ENCODE measurements at places on chromosomes 7 and 10.
A peak's percentile ranks its signal among the peaks of the same experiment; 100 is the strongest.

- no peak for DNase-seq
Measured at GRCh38 chr7:90238583-90238982, 6.4 kb upstream of the CFAP69 start.

- DNase-seq: peak; percentile 39
Measured at GRCh38 chr7:74272305-74273038, 16.7 kb upstream of the CLIP2 start.

DNA sequence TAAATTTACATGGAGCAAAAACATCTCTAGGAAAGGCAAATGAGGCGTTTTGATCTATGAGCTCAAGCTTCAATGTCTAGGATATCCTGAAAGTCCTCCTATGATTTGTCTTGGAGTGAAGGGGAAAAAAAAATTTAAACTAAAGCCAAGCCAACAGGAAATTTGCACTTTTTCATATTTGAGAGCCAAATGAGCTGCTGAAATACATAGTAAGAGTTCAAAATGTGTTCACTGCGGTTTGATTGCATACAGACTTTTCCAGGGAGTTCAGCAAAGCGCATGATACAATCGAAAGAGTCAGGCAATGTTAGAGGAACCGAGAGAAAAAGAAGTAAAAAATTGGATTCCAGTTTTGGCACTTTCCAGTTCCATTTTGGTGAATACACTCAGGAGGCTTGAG lies 633.4 kb upstream of the MGMT start:
- DNase-seq: no peak

DNA sequence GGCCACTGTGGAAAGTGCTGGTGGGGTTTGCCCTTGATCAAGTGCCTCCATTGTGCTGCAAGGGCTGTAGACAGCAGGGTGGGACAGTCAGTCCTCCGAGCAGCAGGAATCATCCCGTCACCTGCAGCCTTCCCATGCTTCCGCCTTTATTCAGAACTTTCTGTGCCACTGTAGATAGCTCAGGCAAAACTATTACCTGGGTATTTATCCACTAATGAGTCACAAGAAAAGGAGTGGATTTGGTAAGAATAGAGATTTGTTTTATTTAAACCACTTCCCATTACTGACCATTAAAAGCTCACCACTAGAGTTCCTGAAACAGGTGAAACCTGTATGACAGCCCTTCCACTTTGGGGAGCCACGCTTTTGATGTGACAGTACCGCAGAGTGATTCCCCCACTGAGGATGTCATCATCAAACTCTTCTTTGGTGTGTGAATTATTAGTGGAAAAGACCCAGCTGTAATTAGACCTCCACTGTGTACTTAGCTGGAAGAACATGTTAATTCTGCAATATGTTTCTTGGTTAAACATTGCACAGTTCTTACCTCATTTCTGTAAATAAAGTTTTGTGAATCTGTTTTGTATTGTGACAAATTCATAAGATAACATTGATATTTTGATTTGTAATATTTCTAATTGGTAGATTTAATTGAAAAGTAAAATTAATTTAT lies 208.8 kb downstream of the MLLT10 start:
- no peak for DNase-seq

- DNase-seq: no peak
Measured at GRCh38 chr7:35716038-35716803, 21.3 kb upstream of the HERPUD2 start.

- peak; percentile 39 for DNase-seq
Measured at GRCh38 chr7:30330134-30331111, 46.0 kb downstream of the ZNRF2 start.

GRCh38 chr10:43297534-43297933 lies 30.7 kb upstream of the RASGEF1A start:
- no peak for DNase-seq

DNA sequence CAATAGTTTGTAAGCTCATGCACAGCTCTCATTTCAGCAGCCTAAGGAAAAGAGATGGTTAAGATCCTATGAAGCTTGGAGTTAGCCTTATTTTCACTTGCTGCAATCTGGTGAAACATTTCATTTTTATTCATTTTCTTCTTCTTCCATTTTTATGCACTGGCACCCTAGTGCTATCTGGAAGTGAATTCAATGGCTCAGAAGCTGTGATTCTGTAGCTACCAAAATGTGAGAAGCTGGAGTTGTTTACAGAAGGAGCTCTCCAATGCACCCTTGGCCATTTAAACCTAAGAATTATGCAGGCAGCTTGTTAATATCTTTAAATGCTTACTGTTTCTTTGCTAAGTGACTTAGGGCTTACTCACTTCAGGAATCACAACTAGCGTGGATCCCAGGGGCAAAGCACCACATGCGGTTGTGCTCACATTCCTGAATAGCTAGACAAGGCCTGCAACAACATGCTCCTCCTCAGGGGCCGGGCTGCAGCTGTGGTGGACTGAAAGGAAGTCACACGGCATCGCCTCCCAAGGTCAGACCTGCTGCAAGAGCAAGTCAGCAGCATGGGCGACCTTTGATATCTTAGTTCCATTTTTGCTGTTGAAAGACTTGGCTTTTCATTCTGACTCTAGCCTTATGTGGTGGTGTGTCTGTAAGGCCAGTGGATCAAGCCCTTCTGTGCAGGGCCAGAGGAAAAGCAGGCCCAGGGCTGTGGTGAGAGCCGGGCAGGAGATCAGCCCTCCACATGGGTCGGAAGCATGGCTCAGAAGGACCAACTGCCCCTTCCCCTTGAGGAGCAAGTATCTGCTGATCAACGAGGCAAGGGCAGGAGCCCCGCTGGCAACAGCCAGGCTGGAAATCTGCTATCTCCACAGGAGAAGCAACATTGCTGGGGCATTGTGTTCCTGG lies 91.9 kb upstream of the MBL2 start:
- DNase-seq: no peak

- peak; percentile 82 for DNase-seq
Measured at GRCh38 chr7:70856901-70857630, 274.9 kb upstream of the GALNT17 start.

GRCh38 chr10:6600224-6600987 lies 20.3 kb upstream of the PRKCQ start:
- DNase-seq: peak; percentile 49

DNA sequence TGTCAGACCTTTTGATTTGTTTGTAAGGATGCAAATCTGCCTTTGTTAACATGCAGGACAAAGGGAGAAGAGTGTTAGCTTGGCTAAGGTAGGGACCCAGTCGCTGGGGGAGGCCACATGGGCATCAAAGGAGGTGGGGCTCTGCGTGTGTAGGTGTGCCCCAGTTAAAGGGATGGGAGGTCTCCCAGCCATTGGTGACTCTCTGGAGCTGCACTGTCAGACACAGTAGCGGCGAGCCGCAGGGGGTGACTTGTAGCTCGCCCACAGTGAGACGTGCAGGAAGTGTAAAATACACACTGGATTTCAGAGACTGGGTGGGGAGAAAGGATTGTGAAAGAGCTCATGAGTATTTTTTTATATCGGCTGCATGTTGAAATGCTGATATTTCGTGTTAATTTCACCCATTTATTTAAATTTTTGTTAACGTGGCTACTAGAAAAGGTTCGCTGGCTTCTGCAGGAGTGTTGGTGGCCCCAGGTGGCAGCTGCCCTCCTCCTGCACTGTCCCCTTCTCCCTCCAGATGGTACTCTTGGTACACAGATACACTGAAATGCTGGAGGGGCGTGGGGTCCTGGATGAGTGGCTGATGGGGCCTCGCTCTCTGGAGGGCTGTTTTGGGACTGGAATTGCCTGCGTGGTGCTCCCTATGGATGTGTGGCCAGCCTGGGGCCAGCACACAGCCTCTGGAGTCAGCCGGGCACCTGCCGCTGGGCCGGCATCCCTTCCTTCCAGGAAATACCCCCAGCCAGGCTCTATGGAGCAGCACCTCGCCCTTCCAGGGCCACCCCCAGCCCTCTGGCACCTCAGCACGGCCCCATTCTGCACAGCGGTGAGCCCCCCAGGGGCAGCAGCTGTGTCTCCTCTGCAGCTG lies 59.2 kb downstream of the LHPP start:
- no peak for DNase-seq

DNA sequence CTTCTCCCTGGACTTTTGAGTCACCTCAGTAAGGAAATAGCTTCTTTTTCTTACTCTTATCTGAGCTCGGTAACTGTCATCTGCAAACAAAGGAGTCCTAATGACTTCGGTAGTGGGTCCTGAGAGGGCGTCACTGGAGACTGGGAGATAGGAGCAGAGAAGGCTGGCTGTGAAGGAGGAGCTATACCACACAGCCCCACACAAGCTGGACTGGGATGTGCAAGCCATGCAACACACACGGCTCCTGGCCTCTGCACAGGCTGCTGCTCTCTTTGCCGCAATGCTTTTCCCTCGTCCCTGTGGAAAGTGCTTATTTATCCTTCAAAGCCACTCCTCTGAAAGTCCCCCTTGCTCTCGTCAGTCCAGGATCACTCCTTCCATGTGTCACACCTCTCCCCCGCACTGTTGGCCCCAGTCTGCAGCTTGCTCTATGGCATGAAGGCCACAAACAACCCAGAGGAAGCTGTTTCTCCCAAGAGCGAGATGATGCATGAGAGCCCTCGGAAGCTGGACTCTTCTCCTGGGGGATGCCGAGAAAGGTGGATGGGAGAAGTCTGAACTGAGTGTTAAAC lies 14.9 kb downstream of the TMEM273 start:
- DNase-seq: no peak

- DNase-seq: no peak
Measured at GRCh38 chr7:34016876-34017275, 111.5 kb downstream of the BMPER start.

DNA sequence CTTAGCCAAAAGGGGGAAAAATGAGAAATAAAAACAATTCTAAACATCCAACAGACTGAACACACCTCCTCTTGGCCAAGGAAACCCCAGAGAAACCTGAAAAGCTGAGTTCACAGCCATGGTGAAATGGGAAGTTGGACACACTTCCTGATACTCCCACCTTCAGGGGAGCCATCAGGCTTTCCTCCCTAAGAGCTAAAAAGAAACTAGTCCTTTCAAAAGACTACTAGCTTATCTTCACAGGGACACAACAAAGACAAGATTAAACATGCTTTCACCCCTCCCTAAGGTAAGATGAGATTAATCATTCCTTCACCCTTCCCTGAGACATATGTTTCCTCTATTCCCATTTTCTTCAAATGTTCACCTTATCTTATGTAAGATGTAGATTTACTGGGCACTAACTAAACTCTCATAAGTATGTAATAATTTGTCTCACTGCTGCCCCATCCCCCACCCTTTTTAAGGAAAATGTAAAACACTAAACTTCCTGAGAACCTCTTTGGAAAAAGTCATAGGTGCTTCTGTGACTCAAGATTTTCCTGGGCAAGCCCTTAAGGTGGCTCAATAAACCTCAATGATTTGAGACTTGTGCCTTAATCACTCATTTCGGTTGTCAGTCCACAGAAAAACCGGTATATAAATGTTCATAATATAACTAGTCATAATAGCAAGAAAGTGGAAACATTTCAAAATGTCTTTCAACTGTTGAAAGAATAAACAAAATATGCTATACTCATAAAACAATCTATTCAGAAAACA lies 40.5 kb downstream of the HTR7 start:
- no peak for DNase-seq

DNA sequence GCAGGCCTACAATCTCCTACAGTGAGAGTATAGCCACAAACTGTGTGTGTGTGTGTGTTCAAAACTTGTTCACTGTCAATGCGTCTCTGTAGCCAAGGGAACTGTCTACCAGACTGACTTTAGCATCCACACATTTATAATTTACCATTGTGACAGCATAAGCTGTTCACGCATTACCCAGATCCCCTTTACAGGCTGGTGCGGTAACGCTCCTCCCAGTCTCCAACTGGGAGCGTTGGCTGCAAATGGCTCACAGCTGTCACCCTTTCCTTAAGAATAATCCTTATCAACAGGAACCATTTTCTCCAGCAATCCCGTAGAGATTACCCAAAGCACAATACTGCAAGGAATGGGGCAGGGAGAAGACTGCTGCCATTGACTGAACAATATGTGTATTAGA lies 199.5 kb downstream of the GPAM start:
- no peak for DNase-seq

GRCh38 chr10:117092386-117092785 lies 45.7 kb downstream of the VAX1 start:
- DNase-seq: no peak

- DNase-seq: no peak
Measured at GRCh38 chr7:2820508-2820934, 23.6 kb downstream of the GNA12 start.

GRCh38 chr10:99276848-99277486 lies 41.3 kb upstream of the HPSE2 start:
- no peak for DNase-seq

DNA sequence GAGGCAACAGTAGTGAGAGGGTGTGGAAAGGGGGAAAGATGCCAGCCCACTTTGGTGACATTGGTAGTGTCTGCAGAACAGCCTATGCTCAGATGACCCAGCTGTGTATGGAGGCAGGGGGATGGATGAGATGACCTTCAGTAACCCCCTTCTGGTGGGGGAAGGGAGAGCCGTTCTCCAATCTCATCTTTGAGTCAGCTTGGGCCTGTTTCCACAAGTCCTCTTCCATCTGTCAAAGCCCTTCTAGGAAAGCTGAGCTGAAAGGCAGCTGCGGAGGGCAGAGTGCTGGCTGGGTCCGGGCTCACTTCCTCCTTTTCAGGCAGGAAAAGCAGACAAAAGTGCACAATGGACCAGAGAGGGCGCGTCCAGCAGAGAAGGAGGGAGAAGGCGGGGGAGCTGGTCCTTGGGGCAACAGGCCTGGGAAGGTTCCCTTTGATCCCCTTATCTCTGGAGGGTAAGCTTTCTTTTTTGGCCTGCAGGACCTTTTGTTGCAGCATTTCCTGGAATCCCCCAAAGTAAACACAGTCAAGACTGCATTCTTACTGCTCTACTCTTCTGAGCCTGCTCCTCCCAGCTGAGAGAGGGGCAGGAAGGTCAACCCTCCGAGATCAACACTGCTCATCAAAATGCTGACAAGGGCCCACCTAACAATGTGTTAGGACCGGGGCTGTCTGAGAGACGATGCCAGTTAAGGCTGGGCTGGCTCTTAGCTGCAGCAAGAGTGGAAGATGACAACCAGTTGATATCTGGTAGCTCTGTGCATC lies 1.2 kb upstream of the LRMDA start:
- DNase-seq: no peak

GRCh38 chr10:128047351-128047750 lies 78.9 kb downstream of the MKI67 start:
- DNase-seq: peak; percentile 92

DNA sequence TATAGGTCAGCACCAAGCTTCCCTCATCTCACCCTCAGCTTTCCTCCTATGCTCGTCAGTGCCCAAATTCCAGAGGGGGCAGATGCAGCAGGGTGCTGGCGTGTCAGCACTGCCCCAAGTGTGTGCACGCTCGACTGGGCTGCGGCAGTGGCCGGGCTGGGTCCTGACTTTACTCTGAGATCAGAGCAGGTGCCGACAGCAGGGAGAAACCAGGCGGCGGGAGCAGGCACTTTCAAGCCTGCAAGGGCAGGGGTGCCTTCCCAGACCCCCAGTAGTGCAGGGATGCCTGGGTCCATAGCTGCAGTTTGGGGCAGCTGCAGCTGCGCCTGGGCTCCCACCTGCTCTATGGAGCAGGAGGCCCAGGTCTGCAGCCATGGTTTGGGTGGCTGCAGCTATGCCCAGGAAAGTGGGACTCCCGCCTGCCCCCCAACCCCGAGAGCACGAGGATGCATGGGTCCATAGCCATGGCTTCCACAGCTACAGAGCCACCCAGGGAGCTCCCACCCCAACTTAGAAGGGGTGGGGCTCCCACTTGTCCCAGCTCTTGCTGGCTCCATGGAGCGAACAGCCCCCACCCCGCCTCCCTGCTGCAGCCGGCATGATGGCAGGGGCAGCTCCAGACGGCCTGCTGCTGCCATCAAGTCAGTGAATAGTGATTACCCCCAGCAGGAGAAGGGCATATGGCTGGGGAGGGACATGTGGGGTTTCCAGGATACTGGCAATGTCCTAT lies 199.2 kb upstream of the KMT2E start:
- no peak for DNase-seq
